ENCODE measurements at places on chromosomes 12 and 14. TPM values are rescaled to one million over a fixed set of nuclear protein-coding genes. Genes with fewer than 3 reads are reported as not detected.

The TMEM260 gene
- total RNA-seq: 19.6 TPM

The PTPN21 gene
- 13.3 TPM for total RNA-seq

The IL31 gene
- total RNA-seq: not detected

The SLC25A47 gene
- total RNA-seq: not detected

The CACNA2D4 gene
- total RNA-seq: not detected

The PPM1A gene
- total RNA-seq: 16.6 TPM

The SLC25A21 gene
- not detected for total RNA-seq

The KRT85 gene
- total RNA-seq: not detected

The RASSF9 gene
- total RNA-seq: 0.89 TPM

The ZFHX2 gene
- not detected for total RNA-seq

The ARID2 gene
- 11.6 TPM for total RNA-seq

The FAM222A gene
- 0.89 TPM for total RNA-seq

GRCh38 chr14:75283833-75284563 is 5.4 kb downstream of the FOS start:
- DNase-seq: peak; percentile 66

GRCh38 chr12:106112145-106112821 is 26.5 kb downstream of the NUAK1 start:
- DNase-seq: peak; percentile 72

GRCh38 chr12:20561871-20562270 is 133.3 kb upstream of the SLCO1C1 start:
- DNase-seq: no peak

GRCh38 chr12:127941332-127941731 is 325.6 kb upstream of the TMEM132C start:
- no peak for DNase-seq

DNA sequence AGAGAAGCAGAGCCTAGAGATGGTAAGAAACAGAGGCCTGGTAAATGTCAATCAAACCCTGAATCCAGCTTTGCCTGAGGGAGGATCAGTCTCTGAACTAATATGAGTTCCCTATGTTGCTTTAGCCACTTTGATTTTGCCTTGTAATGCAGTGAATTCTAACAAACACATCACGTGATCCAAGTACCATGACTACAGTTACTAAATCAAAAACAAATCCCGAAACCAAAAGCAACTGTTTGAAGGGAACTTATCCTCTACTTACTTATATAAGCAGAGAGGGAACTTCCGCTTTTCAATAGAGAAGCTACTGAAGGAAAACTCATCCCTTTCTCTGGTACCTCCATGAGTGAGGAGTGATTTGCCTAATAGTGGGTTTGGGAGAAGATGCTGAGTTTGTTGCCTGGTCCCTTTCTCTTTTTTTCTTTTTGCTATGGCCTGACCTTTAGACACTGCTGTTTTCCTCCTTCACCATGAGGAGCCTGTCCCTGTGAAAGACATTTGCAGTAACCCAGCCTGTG is 7.7 kb upstream of the PPTC7 start:
- peak; percentile 79 for DNase-seq

GRCh38 chr14:102827716-102828115 is 50.5 kb downstream of the TRAF3 start:
- no peak for DNase-seq

DNA sequence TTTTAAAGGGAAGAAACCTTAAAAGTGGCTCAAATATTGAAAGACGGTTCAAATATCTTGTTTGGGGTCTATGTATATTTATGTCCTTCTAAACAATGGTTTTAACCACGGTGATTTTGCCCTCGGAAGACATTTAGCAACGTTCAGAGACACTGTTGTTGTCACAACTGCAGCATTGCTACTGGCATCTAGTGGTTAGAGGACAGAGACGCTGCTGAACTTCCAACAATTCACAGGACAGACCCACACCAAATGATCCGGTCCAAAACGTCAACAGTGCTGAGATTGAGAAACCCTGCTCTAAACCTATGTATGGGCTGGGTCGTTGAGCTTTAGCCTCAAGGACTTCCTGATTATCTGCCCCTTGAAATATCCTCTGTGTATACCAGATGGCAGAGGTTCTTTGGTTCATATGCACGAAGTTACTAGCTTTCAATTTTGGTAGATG is 1.7 kb downstream of the ANGEL1 start:
- DNase-seq: peak; percentile 68

DNA sequence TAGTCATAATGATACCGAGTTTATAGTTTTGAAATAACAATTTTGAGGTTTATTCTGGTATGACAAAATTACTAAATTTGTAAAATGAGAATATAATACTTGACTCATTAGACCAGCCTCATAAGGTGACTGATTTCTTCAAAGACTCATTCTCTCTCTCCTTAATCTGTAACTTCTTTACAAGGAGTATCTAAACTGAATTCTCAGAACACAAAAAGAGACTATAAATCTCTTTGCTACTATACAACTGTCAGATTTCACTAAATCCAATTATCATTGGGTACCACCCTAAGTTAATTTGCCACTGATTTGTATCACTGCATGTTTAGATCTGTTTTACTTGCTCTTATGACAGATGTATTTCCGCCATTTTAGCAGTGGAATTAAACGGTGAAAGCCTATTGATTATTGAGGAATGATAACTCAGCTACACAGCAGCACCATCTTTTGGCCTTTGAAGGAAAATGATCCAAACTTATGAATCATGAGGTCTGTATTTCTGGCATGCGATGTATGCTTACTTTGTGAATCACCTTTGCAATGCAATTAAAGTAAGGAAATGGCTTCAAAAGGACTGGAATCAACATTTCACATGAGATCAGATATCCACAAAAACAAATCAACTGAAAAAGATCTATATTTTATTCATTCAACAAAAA is 161.2 kb downstream of the RERGL start:
- peak; percentile 69 for DNase-seq

- peak; percentile 39 for DNase-seq
Observed at GRCh38 chr12:76374386-76375020, 26.3 kb upstream of the BBS10 start.

DNA sequence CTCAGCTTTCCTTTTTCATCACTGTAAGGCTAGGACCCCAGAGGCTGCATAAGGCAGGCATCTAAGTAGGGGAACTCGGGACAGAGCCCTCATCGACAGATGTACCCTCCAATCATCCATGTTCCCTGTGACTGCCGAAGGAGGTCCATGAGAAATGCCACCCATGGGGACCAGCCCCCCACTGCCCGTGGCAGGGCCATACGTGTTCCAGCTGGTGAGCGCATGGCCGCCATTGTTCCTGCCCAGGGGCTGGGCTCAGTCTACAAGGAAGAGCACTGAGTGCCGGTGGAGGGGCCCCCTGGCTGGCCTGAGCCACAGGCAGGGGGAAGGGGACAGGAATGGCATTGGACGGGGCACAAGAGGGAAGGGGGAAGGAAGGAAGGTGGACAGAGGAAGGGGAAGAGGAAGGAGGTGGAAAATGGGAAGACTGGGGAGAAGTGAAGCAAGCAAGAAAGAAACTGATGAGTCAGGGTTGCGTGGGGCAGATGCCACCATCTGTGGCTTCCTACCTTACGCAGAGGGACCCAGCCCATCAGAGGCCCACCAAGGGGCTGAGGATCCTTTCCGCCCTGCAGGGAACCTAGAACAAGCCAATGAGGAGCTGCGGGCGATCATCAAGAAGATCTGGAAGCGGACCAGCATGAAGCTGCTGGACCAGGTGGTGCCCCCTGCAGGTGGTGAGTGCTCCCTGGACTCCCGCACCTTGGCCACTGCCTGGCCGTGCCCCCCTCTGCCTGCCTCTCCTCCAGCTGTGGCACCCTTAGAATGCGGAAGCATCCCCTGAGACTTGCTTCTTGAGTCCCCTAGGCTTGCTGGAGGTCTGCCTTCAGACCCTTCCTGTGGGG is 120.6 kb upstream of the FKBP4 start:
- peak; percentile 14 for DNase-seq

DNA sequence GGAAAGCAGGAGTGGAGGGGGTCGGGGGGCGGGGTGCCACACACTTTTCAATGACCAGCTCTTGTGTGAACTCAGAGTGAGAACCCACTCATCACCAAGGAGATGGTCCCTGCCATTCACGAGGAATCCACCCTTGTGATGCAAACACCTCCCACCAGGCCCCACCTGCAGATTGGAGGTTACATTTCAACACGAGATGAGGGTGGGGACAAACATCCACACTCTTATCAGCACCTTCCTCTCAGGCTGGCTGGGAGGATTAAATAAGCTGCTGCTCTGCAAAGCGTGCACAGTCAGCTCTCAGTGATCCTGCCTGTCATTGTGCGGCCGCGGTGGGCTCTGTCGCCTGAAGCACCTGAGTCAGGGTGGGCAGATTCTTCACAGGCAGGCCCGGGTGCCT is 39.7 kb downstream of the AACS start:
- no peak for DNase-seq

GRCh38 chr14:64846319-64846718 is 33.4 kb downstream of the SPTB start:
- DNase-seq: no peak

GRCh38 chr12:26963413-26963812 is 25.1 kb downstream of the FGFR1OP2 start:
- peak; percentile 39 for DNase-seq

DNA sequence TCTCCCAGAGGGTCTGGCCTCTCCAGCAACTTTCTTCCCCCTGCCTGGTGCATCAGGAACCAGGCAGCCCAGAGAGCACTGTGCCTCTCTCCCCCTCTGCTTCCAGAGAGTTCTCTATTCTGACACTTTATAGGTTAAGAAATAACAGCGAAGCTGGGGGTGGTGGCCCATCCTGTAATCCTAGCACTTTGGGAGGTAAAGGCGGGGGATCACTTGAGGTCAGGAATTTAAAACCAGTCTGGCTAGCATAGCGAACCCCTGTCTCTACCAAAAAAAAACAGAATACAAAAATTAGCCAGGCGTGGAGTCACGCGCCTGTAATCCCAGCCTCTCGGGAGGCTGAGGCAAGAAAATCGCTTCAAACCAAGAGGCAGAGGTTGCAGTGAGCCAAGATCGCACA is 58.3 kb downstream of the ESRRB start:
- no peak for DNase-seq

GRCh38 chr12:116898669-116899068 is 12.1 kb upstream of the FBXW8 start:
- no peak for DNase-seq

DNA sequence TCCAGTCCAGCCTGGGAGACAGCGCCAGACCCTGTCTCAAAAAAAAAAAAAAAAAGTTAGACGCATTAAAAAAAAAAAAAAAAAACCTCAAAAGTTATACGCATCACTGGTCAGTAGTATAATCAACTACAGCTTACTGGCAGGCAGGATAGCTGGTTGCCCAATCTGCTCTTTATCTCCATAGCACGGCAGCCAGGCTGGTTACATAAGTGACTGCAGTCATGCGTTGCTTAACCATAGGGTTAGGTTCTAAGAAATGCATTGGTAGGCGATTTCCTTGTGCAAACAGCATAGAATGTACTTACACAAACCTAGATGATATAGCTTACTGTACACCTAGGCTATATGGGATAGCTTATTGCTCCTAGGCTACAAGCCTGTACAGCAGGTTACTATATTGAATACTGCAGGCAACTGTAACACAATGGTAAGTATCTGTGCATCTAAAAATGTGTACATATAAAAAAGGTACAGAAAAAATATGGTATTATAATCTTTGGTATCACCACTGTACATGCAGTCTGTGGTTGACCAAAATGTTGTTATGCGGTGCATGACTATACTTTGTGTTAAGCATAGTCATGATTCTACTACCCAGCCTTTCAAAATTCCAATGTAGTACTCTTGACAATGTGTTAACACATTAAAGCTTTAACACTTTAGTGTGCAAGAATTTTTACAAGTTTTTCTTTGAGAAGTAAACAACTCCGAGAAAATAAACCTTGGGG is 8.1 kb downstream of the L2HGDH start:
- DNase-seq: peak; percentile 66

- no peak for DNase-seq
Observed at GRCh38 chr12:38258411-38258810, 58.2 kb upstream of the ALG10B start.

DNA sequence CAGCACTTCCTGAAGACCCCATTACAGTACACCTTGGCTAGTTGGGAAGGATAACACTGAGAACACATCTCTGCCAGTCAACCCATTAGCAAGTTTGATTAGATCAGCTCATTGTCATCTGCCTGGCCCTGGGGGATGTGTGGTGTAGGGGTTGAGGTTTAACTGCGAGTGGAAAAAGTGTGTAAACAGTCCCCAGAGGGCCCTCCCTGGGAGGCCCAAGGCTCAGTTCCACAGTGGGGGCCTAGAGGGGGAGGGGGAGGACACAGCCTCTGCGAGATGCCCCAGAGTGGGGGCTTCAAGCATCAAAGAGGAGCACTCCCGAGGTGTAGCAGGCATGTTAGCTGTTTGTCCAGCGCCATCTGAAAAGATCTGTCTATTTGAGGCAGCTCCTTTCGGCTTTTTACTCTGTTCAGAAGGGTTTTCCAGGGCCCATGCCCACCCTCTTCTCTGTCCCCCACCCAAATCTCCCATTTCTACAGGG is 344 bp downstream of the LPAR5 start:
- DNase-seq: peak; percentile 22

DNA sequence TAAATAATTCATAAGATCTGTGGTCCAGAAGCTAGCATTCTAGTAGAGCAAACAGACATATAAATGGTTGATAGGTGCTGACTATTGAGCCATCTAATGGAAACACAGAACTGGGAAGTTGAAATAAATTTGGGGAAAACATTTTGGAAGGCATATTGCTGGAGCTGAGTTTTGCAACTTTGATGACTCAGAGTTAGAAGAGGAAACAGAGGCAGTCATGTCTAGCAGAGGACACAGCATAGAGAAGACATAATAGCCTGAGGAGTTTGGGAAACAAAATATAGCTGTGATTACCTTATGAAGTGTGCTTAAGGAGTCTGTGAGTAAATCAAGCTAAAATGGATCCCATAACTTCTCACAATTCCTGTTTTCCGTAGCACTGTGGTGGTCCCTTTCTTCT is 86.9 kb upstream of the FLRT2 start:
- DNase-seq: peak; percentile 23

DNA sequence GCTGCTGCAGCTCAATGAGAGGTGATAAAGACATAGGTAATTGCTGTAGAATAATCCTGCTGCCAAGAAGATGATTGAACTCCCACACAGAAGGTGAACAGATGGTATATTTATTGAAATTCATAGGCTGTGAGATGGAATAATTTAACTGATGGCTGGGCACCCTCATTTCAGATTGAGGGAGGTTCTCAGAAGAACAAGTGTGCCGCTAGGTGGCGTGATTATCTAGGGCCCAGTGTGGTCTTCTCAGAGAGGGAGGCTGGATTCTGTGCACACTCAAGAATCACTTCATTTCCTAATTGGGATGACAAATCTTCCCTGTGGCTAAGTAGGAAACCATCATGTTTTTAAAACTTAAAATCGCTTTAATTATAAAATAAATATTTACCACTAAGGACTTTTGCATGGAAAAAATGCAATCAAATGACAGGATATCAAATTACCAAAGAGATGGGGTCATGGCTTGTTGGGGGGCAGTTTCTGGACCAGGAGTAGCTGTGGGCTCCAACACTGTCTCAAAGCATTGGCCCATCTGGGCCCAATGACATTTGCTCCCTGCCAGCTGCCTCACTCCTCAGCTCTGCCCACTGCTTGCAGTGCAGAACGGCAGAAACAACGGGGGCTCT is 132.3 kb downstream of the SNAPC1 start:
- peak; percentile 86 for DNase-seq

GRCh38 chr12:127383281-127383680 is 883.7 kb upstream of the TMEM132C start:
- peak; percentile 64 for DNase-seq
